ENCODE measurements at places on chromosomes 7 and 10. TPM values are rescaled to one million over a fixed set of nuclear protein-coding genes. Genes with fewer than 3 reads are reported as not detected.

The MYO3A gene
- total RNA-seq: 5.9 TPM

The AP4M1 gene
- total RNA-seq: 31.7 TPM

DNA sequence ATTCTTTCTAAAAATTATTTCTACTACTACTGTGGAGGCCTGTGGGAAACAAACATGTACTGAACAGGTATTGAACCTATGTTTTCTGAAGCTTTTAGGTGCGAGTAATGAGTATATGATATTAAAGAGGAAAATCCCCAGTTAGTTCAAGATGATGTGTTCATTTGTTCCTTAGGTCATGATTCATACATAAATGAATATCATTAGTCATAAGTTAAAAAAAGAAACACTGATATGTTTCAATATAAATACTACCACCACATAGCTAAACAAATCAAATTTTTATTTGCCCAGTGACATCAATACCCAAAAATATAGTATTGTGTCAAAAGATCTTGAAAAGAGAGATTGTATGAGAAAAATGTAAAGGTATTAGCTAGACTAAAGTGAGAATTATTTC, 210.7 kb upstream of the GNAI1 start:
- DNase-seq: no peak

DNA sequence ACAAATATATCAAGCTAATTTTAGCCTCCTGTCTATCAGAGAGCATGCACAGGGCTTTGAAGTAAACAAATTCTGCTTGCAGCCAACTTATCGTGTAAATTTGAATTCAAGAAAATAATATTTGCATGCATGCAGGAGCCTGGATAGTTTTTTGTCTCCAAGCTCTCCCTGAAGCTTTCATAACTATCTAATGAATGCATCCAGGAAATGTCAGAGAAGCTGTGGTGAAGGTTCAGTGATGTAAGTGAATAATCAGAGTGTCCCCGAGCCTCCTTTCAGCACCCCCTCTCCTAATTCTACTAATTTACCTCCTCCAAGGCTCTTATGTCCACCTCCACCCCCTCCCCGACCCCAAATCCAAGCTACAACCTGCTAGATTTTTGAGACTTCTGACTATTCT, 172.0 kb upstream of the ZNF32 start:
- DNase-seq: peak; percentile 57

GRCh38 chr10:102801978-102802377, 35.2 kb downstream of the CYP17A1 start:
- no peak for DNase-seq

DNA sequence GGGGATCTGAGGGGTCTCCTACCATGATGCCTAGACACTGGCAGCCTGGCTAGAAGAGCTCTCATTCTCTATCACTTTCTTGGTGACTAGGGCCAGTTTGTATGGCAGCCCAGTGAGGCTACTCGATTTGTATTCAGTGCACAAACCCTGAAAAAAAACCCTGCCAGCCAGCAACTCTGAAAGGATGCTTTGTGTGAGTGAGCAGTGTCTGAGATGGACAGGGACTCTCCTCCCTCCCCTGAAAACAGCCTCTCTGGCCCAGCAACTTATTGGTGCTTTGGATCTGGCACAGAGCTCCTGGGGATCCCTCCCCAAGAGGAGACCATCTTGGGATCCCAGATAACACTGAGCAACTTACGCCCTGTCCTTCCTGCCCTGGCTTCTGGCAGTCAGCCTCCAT, 10.8 kb upstream of the LRRC4 start:
- no peak for DNase-seq

GRCh38 chr10:133590226-133590969, 25.0 kb upstream of the SYCE1 start:
- no peak for DNase-seq

GRCh38 chr10:71939861-71940474, 24.2 kb upstream of the CHST3 start:
- no peak for DNase-seq

DNA sequence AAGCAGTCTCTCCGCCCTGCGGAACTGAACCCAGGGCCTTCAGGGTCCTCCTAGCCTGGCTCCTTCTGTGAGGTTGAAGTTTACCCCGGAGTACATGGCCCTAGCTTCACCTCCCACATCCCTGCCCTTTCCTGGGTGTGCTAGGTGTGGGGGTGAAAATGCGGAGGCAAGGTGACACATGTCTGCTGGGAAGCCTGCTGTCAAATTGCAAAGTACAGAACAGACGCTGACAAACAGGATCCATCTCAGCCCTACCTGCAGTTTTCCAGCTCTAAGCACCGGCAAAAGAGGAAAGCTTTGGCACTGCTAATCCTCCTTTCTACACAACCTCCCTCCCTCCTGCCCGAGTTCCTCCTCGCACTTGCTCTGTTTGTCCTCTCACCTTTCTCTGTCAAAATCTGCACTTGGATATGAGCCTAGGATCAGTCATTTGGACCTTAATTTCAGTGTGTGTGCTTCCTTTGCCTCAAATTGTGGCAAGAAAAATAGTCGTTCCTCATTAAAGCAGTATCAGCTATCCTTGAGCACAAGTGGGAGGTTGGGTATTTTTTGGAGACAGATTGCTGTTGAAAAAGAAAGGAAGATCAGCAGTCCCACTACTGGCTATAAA, 14.4 kb upstream of the GPR15LG start:
- no peak for DNase-seq

DNA sequence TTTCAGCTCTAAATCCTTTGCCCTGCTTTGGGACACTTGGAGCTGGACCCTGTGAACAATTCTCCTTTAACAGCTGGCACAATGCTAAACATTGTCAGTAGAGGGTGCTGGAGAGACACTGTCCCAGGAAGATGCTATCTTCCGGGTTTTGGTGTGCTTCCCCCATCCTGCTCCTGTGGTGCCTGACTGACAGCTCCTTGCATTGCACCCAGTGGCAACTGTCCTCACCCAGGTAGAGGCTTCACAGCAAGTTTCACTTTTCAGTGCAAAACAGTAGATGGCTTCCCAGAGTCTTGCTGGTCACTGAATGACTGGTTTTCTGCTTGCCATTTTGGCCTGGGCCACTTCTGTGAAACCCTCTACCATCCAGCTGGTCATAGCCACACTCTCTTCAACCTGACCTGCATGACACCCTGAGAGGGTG, 77.3 kb downstream of the CDC14C start:
- peak; percentile 2 for DNase-seq
